ENCODE measurements at places on chromosomes 5 and 9. TPM values are rescaled to one million over a fixed set of nuclear protein-coding genes. Genes with fewer than 3 reads are reported as not detected.

DNA sequence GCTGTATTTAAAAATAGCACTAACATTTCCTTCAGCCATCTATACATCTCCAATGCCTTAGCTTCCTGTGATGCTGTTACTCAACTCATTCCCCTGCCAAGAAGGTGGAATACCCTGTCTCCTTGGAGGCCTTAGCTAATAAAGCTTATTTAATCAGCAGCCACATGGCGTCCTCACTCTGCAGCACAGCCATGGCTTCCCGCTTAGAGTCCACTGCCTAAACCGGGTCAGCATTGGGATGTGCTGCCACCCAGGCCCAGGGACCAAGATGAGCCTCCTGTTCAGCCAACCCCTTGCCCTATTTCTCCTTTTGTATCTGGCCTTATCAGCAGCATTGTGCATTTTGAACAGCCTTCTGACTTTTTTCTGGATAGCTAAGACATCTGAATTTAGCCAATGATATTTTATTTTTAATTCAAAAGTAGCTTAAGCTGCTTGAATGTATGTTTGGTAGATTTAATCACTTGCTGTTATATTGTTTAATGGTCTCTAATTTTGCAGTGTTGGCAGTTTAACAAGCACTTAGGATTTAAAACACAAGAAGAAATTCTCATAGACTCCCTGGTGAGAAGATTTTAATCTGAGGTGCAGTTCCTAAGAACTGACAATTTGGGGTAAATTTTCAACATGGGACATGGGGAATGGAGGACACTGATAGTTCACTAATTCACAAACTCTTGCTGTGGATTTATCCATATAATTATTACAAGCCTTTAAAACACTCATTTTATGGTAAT is 113.0 kb downstream of the RPS23 start:
- H3K27me3 ChIP-seq: no peaks in the 10 kb centered on the region
- DNase-seq: no peak
- H3K27ac ChIP-seq: peak overlapping the region; percentile 82
- peaks cover 34% of the 10 kb centered on the region for H3K4me1 ChIP-seq
- H3K4me3 ChIP-seq: no peak overlapping the region

DNA sequence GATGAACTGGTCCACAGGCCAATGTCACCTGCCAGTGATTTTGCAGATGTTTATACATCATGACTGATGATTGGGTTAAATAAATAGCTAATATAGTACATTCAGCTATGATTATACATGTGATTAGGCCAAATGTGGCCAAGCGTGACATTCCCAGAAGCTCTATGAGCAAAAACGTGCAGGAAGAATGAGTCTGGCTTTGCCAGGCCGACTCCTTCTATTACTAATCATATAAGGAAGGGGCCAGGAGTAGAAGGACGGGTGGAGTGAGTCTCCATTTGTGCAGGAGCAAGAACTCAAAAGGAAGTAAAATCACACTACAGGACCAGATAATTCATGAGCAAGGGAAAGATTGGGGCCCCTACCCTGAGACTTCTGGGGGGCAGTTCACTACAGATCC is 178.2 kb downstream of the ROR2 start:
- no peak for DNase-seq
- peak overlapping the region; percentile 59 for H3K27ac ChIP-seq
- peaks cover 2% of the 10 kb centered on the region for H3K36me3 ChIP-seq
- peaks cover 51% of the 10 kb centered on the region for H3K4me1 ChIP-seq

DNA sequence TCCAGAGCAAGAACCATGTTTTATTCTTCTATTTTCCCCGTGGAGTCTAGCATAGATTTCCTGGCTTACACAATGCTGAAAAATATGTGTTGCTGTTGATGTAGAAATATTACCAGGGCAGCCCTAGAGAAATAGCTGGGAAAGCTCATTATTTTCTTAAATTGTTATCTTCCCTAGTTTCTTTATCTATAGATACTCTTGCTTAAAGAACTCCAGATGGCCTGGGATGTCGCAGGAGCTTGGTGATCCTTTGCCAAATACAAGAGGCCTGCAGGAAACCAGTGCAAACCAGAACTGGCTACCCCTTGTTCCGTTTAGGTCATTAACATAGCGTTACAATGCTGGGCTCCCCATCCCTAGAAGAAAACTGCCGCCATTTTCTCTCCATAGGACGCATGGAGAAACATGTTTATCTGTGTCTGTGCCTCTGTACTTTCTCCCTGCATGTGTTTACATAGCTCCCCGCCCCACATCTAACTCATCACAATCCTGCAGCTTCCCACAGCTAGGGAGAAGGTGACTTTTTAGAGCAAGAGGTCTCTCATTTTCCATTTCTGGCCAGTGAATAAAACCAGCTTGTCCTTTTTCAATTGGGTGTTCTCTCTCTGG is 6.4 kb downstream of the PRLR start:
- H3K36me3 ChIP-seq: no peaks in the 10 kb centered on the region
- H3K27ac ChIP-seq: no peak overlapping the region
- no peak for DNase-seq
- H3K4me1 ChIP-seq: no peaks in the 10 kb centered on the region
- no peak overlapping the region for H3K4me3 ChIP-seq

GRCh38 chr5:173456751-173457171 is 128.5 kb upstream of the STC2 start:
- no peak for DNase-seq
- H3K4me3 ChIP-seq: no peak overlapping the region
- H3K27me3 ChIP-seq: no peaks in the 10 kb centered on the region
- no peaks in the 10 kb centered on the region for H3K36me3 ChIP-seq
- peaks cover 77% of the 10 kb centered on the region for H3K4me1 ChIP-seq

- H3K36me3 ChIP-seq: peaks cover 23% of the 10 kb centered on the region
- H3K27ac ChIP-seq: peak overlapping the region; percentile 95
- peaks cover 58% of the 10 kb centered on the region for H3K4me1 ChIP-seq
- DNase-seq: peak; percentile 86
- H3K4me3 ChIP-seq: peak overlapping the region; percentile 95
These were observed 518 bp downstream of the LOX start for GRCh38 chr5:122077366-122078115.

GRCh38 chr5:50759526-50760270 is 93.3 kb downstream of the PARP8 start:
- H3K27ac ChIP-seq: peak overlapping the region; percentile 6
- H3K4me1 ChIP-seq: peaks cover 5% of the 10 kb centered on the region
- DNase-seq: no peak

- H3K27ac ChIP-seq: no peak overlapping the region
- H3K27me3 ChIP-seq: no peaks in the 10 kb centered on the region
- peaks cover 10% of the 10 kb centered on the region for H3K4me1 ChIP-seq
- DNase-seq: no peak
- peaks cover 3% of the 10 kb centered on the region for H3K36me3 ChIP-seq
- H3K4me3 ChIP-seq: no peak overlapping the region
These were observed 74.1 kb downstream of the SERINC5 start for GRCh38 chr5:80181618-80182211.

GRCh38 chr5:35308421-35308820 is 78.1 kb upstream of the PRLR start:
- no peak overlapping the region for H3K4me3 ChIP-seq
- H3K27ac ChIP-seq: no peak overlapping the region
- peaks cover 5% of the 10 kb centered on the region for H3K27me3 ChIP-seq
- no peak for DNase-seq
- H3K4me1 ChIP-seq: peaks cover 3% of the 10 kb centered on the region

- H3K4me3 ChIP-seq: no peak overlapping the region
- no peaks in the 10 kb centered on the region for H3K27me3 ChIP-seq
- no peaks in the 10 kb centered on the region for H3K36me3 ChIP-seq
- no peak for DNase-seq
- peaks cover 22% of the 10 kb centered on the region for H3K4me1 ChIP-seq
- no peak overlapping the region for H3K27ac ChIP-seq
These were observed 87.6 kb downstream of the ANKRD55 start for GRCh38 chr5:56145511-56145910.

- H3K4me1 ChIP-seq: peaks cover 45% of the 10 kb centered on the region
- H3K36me3 ChIP-seq: no peaks in the 10 kb centered on the region
- H3K27ac ChIP-seq: no peak overlapping the region
- H3K4me3 ChIP-seq: no peak overlapping the region
These were observed 155.3 kb upstream of the KLF9 start for GRCh38 chr9:70569791-70570190.

DNA sequence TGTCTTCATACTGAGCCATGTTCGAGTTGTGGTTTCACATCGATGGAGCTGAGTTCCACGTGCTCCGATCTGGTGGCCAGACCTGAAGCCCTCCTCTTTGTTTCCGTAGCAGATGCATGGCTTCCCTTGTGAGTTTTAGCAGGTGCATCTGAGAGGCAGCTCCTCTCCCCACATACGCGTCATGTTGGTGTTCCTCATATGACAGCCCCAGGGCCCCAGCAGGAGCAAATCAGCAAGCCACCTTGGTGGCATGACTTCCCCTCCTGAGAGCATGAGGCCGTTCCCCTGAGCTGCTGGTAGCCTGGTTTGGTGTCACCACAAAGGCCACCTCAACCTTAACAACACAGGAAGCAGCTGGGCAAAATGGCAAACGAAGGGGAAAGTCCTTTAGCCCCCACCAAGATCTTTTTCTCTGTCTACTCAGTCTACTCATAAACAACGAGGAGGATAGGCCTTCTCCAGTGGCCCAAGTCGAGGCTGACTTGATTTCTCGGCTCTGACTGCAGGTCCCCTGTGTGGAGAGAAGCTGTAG is 5.9 kb downstream of the CYFIP2 start:
- H3K4me3 ChIP-seq: no peak overlapping the region
- no peak overlapping the region for H3K27ac ChIP-seq
- H3K36me3 ChIP-seq: no peaks in the 10 kb centered on the region
- H3K4me1 ChIP-seq: peaks cover under 1% of the 10 kb centered on the region
- H3K27me3 ChIP-seq: no peaks in the 10 kb centered on the region

GRCh38 chr5:7391215-7391614 is 4.7 kb upstream of the ADCY2 start:
- H3K27ac ChIP-seq: no peak overlapping the region
- H3K4me3 ChIP-seq: no peak overlapping the region
- no peaks in the 10 kb centered on the region for H3K36me3 ChIP-seq
- DNase-seq: no peak
- H3K27me3 ChIP-seq: peaks cover 21% of the 10 kb centered on the region

DNA sequence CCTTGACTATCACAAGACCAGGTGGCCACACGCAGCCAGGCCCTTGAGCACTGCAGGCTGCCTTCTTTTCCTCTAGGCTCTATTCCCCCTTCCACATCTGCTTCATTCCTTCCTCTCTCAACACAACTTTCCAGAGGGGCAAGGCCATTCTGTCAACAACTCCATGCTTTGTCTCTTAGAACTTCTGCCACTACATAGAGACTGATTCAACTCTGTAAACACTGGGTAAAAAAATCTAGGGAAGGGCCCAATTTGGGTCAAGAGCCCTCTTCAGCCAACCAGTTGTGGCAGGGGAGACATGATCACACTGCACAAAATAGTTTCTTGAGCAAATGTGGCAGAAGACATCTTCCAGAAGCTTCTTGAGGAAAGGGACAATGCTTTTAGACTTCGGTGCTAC is 55.6 kb downstream of the ATPSCKMT start:
- H3K4me3 ChIP-seq: no peak overlapping the region
- peaks cover 2% of the 10 kb centered on the region for H3K36me3 ChIP-seq
- no peak for DNase-seq
- H3K27me3 ChIP-seq: no peaks in the 10 kb centered on the region

DNA sequence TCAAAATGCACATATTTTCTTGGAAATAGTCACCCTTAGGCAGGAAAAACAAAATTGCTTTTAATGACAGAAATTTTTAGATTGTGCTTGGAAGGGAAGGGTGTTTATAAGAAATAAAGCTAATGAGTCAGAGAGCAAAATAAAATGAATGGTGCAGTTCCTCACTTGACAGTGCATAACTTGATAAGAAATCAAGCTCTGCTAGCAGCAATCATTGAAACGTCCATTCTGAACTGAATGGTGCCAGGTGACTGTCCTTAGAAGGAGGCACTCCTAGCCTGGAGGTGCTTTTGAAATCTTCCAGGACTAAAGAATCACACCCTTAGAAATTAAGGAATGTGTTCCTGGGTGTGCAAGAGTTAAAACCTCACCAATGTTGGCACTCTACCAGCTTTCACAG is 202.5 kb downstream of the EFNA5 start:
- H3K36me3 ChIP-seq: no peaks in the 10 kb centered on the region
- no peak overlapping the region for H3K4me3 ChIP-seq

DNA sequence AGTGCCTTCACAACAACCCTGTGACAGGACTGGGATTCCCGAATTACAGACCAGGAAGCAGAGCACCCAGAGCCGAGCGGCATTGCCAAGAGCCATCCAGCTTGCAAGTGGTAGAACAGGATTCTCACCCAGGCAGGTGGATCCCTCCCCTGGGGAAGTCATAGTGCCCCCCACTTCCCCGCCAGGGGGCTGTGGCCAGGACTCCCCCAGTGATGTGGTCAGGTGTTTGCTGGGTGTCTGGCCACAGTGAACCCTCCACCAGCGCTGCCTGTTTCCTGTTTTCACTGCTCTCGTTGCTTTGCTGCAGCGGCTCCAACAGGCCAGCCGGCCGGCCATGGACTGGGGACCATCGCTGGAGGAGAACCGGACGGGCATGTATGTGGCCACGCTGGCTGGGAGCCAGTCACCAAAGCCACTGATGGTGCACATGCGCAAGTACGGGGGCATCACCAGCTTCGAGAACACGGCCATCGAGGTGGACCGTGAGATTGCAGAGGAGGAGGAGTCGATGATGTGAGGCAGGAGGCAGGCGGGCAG is 19.3 kb downstream of the SLC6A7 start:
- no peak for DNase-seq
- no peak overlapping the region for H3K4me3 ChIP-seq
- no peaks in the 10 kb centered on the region for H3K27me3 ChIP-seq
- H3K4me1 ChIP-seq: peaks cover 7% of the 10 kb centered on the region

DNA sequence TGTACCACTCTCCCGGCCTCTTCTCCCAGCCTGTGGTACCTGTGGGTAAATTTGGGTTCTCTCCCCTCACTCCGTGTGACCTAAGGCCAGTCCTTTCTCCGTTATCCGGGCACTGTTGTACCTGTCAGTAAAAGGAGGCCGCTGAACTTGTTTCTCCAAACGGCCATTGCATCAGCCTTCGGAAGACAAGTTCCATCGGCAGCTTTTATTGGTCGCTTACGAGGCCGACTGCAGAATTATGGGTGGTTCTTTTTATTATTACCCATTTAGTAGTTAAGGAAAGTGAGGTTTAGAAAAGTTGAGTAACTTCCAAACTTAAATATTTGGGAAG is 558 bp downstream of the GRPEL2 start:
- peak overlapping the region; percentile 99 for H3K27ac ChIP-seq
- H3K4me3 ChIP-seq: peak overlapping the region; percentile 91
- no peaks in the 10 kb centered on the region for H3K27me3 ChIP-seq
- DNase-seq: no peak

Gene SNX24
- total RNA-seq: 10.6 TPM

Gene CNTNAP3B
- total RNA-seq: 9.5 TPM

Gene DUSP1
- 91.5 TPM for total RNA-seq

Gene PLK2
- total RNA-seq: 40.0 TPM

Gene FAM163B
- not detected for total RNA-seq

Gene IFNA2
- not detected for total RNA-seq

Gene MAMDC2
- total RNA-seq: 77.5 TPM

Gene CTXN3
- not detected for total RNA-seq

Gene PCDHGB7
- 5.4 TPM for total RNA-seq

Gene NR4A3
- total RNA-seq: 1.2 TPM

Gene OR1B1
- total RNA-seq: not detected

Gene NSA2
- total RNA-seq: 37.8 TPM
